ENCODE measurements at places on chromosomes 16 and 17.

DNA sequence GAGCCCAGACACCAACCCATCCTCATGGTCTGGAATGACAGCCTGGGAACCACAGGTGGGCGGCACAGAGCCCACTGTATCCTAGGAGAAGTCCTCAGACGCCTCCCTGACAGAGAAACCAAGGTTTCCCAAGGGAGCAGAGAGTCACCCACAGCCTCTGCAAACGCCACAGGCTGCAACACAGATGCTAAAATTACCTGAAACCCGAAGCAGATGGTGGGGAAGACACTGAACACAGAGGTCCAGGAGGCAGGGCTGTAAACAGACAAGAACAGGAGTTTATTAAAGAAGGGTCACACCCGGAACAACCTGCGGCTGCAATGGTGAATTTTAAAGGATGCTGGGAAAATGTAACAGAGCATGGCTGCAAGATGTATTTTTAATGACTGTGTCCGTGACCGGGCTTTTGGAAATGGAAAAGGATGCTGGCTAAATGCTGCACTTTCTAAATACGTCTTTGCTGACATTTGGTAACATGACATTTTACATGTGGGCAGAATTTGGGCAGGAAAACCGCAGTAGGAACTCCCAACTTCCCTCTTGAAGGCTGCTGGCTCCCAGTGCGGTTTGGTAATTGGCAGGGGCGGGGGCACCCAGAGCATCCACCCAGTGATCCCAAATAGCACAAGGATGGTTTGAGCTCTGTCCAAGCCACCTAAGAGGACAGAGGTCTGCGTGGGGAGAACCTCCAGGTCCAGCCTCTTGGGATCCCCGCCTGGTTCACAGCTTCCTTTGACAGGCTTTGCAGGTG, 13.1 kb downstream of the SLC38A8 start:
- DNase-seq, result no peak

DNA sequence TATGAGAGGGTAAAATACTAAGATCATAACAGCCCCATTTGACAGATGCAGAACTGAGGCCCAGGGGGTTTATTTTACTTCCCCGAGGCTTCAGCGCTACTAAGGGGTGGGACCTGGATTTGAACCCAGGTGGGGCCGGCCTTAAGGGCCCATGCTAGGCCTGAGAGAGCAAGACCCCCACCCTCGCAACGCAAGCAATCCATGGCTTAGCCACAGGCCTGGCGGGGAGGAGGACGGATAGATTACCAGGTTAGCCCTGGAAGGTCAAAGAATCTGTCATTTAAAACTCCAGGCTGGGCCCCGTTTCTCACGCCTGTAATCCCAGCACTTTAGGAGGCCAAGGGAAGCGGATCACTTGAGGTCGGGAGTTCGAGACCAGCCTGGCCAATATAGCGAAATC, 1.9 kb upstream of the CDH3 start:
- no peak for DNase-seq

DNA sequence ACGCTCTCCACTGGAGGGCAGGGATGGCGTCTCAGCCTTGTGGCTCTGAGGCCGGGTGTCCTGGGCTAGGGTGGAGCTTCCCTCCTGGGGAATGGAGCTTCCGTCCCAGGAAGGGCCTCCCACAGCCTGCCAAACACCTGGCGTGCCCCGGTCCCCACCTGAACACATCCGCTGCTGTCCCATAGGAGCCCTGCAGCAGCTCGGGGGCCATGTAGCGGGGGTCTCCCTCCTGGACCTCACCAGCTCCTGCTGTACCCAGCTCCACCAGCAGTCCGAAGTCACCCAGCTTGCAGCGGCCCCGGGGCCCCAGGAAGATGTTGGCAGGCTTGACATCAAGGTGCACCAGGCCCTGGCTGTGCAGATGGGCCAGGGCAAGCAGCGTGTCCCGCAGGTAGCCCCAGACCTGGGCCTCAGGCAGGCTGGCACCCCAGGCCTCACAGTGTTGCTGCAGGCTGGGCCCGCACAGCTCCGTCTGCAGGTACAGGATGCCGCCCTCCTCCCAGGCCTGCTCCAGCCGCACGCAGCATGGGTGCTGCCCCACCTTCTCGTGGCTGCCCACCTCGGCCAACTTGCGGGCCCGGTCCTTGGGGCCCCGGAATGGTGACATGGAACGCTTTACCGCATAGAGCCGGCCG, 5.0 kb downstream of the PKMYT1 start:
- DNase-seq, result no peak

DNA sequence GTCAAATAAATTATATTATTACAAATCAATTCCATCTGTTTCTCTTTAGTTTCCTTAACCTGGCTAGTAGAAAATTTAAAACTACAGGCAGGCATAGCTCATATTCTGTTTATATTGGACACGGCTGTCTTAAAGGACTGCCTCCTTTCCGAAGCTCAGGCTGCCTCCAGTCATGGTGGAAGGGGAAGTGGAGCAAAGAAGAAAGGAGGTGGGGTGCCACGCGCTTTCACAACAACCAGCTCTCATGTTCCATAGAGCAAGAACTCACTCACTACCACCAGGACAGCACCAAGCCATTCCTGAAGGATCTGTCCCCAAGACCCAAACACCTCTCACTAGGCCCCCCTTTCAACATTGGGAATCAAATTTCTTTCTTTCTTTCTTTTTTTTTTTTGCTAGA, 149.3 kb upstream of the KCNJ18 start:
- DNase-seq, result no peak
